ENCODE measurements at places on chromosomes 3 and 15.

- no peak for DNase-seq
Observed at GRCh38 chr3:126202276-126202675, 21.9 kb upstream of the ALDH1L1 start.

GRCh38 chr3:177251755-177252154 lies 54.5 kb upstream of the TBL1XR1 start:
- DNase-seq: no peak

DNA sequence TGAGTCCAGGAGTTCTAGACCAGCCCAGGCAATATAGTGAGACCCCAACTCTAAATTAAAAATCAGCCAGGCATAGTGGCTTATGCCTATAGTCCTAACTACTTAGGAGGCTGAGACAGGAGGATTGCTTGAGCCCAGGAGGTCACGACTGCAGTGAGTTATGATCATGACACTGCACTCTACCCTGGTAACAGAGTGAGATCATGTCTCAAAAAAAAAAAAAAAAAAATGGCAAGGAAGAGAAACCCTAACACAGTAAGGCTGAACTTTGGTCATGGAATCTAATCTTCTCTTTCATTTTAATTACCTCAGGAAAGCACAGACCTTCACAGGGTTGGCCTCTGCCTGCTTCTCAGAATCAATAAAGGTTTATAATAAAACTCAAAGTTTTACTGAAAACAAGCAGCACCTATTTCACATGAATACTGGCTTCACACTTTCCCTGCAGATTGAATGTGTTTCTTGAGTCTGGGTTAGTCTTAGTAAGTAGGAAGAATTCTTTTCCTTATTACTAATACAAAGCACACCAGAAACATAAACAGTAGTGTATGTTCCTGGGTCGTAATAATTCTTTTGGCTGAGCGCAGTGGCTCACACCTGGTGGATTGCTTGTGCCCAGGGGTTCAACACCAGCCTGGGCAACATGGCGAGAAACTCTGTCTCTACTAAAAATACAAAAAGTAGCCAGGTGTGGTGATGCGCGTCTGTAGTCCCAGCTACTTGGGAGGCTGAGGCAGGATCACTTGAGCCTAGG lies 11.6 kb upstream of the NR2C2 start:
- DNase-seq: no peak

- DNase-seq: no peak
Observed at GRCh38 chr15:92914768-92915221, 14.7 kb downstream of the CHD2 start.

GRCh38 chr3:112460519-112461195 lies 38.6 kb downstream of the BTLA start:
- DNase-seq: no peak

- no peak for DNase-seq
Observed at GRCh38 chr3:148319161-148319915, 378.4 kb upstream of the AGTR1 start.

DNA sequence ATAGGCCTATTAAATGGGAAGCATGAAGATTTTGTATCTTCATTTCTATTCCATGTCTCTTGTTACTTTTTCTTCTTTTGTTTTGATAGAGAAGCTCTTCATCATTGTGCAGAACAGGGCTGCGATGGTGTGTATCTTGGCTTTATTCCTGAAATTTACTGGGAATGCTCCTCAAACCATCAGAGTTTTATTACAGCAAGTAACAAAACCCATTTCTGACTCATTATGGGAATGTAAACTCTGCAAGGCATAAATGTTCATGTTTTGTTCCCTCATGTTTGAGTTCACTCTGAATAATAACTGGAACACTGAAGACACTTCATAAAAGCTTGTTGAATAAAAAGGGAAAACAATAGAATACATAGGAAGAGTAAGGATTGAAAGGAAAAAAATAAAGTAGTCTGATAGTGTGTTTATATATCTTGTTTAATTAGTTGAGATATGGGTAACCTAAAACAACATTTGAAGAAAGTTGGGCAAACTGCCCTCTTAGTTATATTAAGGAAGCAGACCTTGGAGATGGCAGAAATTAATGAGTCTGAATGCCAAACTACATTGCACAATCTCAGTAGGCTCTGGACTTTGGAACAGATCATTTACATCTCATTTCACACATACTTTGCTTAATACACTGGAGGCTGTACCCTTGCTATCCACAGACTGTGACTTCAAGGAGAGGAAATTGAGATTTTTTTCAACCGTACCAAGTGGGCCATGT lies 521.5 kb downstream of the GRM7 start:
- no peak for DNase-seq

GRCh38 chr15:48355377-48355776 lies 24.1 kb downstream of the DUT start:
- DNase-seq: no peak

GRCh38 chr3:82081351-82081750 lies 319.9 kb upstream of the GBE1 start:
- DNase-seq: no peak

- DNase-seq: no peak
Observed at GRCh38 chr15:78914027-78914764, 30.6 kb downstream of the CTSH start.

- no peak for DNase-seq
Observed at GRCh38 chr3:194165271-194166018, 29.5 kb downstream of the HES1 start.

- no peak for DNase-seq
Observed at GRCh38 chr3:177229791-177230190, 32.5 kb upstream of the TBL1XR1 start.

- no peak for DNase-seq
Observed at GRCh38 chr15:65884511-65884910, 15.2 kb downstream of the RAB11A start.

GRCh38 chr3:53941184-53941583 lies 49.5 kb upstream of the SELENOK start:
- DNase-seq: no peak

DNA sequence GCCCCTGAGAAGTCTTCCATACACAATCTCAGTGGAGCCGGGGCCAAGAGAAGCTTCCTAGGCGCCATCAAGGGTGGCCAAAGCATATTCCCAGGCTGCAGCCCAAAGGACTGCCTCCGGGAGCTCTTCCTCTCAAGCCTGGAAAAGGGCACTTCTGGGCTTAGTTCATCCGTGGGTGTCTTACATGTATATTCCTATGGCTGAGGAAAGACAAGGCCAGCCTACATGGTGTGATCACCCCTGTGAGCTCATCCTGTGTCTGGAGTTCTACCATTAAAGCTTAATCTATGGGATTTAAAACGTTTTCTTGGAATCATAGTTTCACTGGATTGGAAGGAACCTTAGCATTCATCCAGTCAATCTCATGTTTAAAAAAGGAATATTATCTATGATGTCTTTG lies 21.9 kb upstream of the TIMP4 start:
- DNase-seq: no peak

DNA sequence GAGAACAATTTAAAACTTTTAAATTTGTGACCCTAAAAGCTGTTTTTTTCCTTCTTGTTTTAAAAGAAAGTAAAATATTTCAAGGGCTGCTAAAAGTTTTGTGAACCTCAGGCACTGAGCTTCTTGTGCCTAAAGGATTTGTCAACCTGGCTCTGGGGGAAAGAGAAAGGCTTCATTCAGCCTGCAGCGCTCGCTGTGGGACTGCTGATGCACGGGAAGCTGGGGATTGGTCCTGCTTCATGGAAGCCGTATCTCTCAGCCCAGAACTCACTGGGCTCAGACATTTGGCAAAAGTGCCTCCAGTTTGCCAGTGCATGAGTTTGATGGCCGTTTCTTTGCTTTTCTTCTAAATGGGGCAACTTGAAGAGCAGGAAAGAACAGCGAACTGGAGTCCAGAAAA lies 30.8 kb downstream of the TPRG1 start:
- no peak for DNase-seq

- no peak for DNase-seq
Observed at GRCh38 chr3:80770106-80771074, 991.1 kb downstream of the GBE1 start.

DNA sequence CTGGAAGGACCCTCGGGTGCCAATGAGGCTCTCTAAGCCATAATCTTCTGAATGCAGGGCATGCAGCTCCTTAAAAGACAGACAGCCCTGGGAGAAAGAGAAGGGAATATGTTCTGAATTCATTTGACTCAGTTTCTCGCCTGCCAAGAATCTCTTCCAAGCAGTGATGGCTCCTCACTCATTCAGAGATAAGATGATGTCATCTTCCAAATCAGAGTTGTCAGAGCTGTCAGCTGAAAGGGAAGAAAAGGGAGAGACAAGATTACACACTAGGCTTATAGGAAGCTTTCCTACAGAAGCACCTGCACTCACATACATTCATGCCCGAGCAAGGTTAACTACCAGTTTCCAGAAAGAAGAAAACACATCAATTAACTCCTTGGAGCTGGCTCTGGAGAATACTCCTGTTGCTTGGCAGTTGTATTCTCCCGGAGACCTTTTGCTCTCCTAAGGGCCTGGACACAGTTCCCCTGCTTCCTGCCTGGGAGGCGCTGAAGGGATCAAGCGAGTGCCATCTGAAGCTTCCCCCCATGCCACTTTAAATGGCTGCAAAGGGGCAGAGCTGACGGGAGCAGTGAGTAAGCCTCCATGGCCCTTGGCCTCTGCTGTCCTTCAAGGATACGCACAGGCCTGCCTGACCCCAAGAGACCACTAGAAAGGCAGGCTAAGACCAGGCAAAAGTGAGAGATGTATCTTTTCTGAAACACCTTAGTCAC lies 7.7 kb downstream of the RBM15B start:
- no peak for DNase-seq

- no peak for DNase-seq
Observed at GRCh38 chr3:16257309-16257708, 7.4 kb downstream of the DPH3 start.

GRCh38 chr3:46913644-46914043 lies 36.1 kb downstream of the PTH1R start:
- no peak for DNase-seq

- no peak for DNase-seq
Observed at GRCh38 chr15:35121611-35122359, 36.7 kb upstream of the NANOGP8 start.

GRCh38 chr3:176352716-176353334 lies 844.5 kb downstream of the TBL1XR1 start:
- DNase-seq: no peak

DNA sequence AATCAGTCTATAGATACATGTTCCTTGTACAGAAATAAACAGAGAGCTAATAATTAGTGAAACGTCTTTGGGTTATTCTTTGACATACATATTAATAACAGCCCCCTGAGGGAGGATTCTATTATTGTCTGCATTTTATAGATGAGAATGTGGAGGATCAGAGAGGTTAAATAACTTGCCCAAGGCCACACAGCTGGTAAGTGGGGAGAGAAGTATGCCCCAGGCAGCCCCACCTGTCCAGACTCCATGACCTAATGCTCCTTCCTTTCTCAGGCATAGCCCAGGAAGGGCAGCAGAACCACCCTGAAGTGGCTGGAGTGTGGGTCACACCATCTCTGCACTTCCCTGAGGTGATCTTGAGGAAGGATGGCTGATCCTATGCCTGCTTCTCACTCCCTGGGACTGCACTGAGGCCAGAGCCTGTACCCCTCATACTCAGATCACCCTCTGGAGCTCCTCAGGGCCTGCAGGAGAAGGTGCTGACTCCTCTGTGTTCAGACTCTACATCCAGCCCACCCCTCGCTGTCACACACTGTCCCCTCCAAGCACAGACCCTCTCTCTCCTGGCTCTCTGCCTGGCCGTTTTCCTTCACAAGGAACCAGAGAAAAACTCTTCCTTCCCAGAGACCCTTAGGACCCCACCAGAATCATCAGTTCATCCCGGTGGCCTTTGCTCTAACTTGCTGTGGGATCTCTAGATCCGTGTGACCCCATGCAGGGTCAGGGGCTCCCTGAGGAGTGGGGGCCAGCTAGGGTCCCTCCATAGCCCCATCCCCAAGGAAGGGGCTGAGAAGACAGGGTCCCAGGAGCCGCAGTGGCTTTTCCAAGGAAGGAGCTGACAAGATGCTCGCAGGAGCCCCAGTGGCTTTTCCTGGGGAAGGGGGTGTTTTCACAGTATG lies 4.4 kb upstream of the HHATL start:
- no peak for DNase-seq

DNA sequence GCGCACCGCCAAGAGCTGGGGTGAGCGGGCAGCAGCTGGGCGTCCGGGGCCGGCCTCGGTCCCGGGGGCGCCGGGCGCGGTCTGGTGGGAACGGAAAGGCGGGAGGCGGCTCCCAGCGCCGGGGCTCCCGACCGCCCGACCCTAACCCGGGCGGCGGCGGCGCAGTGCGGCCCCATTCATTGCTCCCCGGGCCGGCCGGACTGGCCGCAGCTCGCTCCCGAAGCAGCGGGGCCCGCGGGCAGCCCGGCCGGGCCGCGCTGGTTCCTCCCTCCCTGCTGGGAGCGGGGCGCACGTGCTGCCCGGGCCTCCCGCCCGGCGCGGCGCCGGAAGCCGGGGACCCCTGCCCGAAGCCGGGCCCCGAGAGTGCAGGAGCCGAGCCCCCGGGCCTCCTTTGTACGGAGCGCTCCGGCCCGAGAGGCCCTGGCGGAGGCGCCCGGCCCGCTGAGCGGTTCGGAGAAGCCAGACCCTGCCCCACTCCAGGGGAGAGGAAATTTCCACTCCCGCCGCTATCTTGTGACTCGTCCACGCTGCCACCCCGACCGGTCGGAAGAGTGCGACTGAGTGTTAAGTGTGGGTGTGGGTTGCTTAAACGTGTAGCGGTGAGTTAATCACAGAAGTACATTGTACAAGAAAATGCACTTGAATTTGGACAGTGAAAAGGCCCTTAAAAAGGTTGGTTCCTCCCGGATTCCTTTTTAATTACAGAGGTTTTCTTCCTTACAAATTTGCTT lies 613 bp downstream of the ATP1B3 start:
- DNase-seq: peak; percentile 61

- no peak for DNase-seq
Observed at GRCh38 chr15:91496754-91497691, 356.5 kb upstream of the SLCO3A1 start.

GRCh38 chr15:29759596-29759995 lies 62.7 kb downstream of the TJP1 start:
- DNase-seq: no peak

DNA sequence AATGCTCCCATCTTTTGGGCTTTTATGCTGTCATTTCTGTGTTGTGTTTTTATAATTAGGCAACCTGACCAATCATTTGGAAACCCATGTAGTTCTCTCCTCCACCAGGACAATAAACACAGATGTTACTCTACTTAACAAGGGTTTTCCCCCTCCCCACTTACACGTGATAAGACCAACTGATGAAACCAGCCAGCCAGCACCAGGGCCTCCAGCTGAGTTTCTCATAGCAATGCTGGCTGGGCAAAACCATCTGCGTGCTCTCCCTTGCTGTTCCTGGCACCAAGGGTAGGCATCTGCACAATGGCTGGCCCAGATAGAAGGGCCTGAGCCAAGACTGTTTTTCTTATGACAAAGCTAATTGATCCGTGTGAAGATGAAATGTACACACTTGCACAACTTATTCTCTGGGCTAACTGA lies 310.4 kb downstream of the PLCL2 start:
- no peak for DNase-seq

GRCh38 chr3:181808053-181808452 lies 96.3 kb downstream of the SOX2 start:
- no peak for DNase-seq

DNA sequence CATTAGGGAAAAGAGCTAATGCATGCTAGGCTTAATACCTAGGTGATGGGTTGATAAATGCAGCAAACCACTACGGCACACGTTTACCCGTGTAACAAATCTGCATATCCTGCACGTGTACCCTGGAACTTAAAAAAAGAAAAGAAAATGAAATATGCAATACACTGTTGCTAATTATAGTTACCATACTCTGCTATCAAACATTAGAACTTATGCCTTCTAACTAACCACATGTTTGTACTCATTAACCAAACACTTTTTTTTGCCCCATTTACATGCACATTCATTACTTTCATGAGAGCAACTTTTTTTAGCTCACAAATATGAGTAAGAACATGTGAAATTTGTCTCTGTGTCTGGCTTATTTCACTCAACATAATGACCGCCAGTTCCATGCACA lies 253.1 kb downstream of the CGGBP1 start:
- no peak for DNase-seq
